ENCODE measurements at places on chromosomes 3 and 15. TPM values are rescaled to one million over a fixed set of nuclear protein-coding genes. Genes with fewer than 3 reads are reported as not detected.

The VIPR1 gene
- total RNA-seq, result 0.15 TPM

The PFKFB4 gene
- total RNA-seq, result 36.9 TPM

The SHQ1 gene
- total RNA-seq, result 18.9 TPM

The KBTBD8 gene
- 7.0 TPM for total RNA-seq

The MIX23 gene
- total RNA-seq, result 49.6 TPM

The POLG gene
- 28.3 TPM for total RNA-seq

The ATP1B3 gene
- total RNA-seq, result 93.3 TPM

The CNTN6 gene
- 0.81 TPM for total RNA-seq

The LDHAL6B gene
- total RNA-seq, result 0.05 TPM

The KCNH8 gene
- total RNA-seq, result 11.8 TPM

The CHST13 gene
- total RNA-seq, result not detected

The SERPINI1 gene
- total RNA-seq, result 0.26 TPM

The ADGRG7 gene
- not detected for total RNA-seq

The GOLGA8B gene
- total RNA-seq, result 45.8 TPM

The ROBO2 gene
- total RNA-seq, result 29.9 TPM

The PLSCR5 gene
- total RNA-seq, result not detected

The PIGZ gene
- 3.7 TPM for total RNA-seq

The GABRR3 gene
- 0.82 TPM for total RNA-seq

The SI gene
- not detected for total RNA-seq

The SKIL gene
- total RNA-seq, result 101 TPM

All from motor neuron (in vitro differentiated cells).